CD4-positive, alpha-beta T cell treated with Interleukin-10 for 1 hour (primary cell): ENCODE measurements at places on chromosomes 12 and 14.

DNA sequence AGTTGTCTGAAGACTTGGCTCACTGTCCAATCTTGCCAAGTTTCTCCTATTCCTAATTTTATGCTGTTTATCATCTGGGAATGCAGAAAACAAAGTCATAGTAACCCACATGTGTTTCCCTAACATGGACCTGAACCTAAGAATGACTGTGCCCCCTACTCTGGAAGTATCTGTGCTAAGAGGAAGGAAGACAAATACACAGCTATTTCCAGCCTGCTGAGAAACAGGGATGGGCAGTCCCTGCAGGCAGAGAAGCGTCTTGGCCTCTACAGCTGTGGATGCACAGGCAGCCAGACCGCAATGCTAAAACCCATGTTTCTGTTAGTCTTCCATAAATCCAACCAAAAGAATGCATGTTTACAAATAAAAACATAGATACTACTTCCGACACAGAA, 56.2 kb downstream of the DUSP16 start:
- no peak for DNase-seq

DNA sequence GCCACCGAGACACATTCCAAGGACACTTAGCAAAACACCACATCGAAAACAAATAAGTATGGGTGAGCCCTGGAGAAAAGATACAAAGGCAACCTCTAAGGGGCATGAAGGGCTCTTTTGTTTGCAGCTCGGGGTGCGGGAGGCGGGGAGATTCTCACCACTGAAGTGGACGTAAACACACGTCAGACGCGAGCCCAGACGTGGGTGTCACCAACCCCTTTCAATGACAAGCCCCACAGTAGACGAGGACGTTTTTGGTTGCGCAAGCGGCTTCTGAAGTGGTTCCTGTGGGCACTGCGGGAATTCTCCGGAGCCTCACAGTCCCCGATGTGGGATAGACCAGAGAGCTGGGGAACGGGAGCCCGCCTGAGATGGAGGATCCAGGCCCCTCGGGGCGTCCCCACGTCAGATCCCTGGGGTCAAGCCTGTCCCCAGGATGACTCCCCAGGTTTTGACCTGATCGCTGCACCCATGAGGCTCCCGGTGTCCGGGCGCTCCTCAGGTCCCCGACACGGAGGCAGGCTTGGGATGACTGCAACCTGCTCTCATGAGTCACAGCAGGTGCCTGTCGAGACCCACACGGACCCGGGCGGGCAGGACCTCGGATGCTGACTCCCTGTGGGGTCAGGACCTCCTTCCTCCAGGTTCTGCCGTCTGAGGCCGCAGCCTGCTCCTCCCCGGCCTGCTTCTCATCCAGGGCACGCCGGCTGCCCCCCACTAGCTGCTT, 20.3 kb upstream of the ADGRD1 start:
- DNase-seq = no peak

GRCh38 chr14:90669731-90670130, 146.5 kb downstream of the TTC7B start:
- DNase-seq = no peak

- DNase-seq = no peak
These were observed 33.7 kb upstream of the MAP1LC3B2 start for GRCh38 chr12:116525418-116526001.

- no peak for DNase-seq
These were observed 108.8 kb upstream of the ARHGAP5 start for GRCh38 chr14:31968107-31968810.
